T1000 (cell line): ENCODE measurements at places on chromosomes 5 and 9.

- no peak for DNase-seq
Observed at GRCh38 chr9:110007477-110008270, 200.3 kb downstream of the C9orf152 start.

- DNase-seq = no peak
Observed at GRCh38 chr9:70218767-70219166, 40.0 kb upstream of the SMC5 start.

DNA sequence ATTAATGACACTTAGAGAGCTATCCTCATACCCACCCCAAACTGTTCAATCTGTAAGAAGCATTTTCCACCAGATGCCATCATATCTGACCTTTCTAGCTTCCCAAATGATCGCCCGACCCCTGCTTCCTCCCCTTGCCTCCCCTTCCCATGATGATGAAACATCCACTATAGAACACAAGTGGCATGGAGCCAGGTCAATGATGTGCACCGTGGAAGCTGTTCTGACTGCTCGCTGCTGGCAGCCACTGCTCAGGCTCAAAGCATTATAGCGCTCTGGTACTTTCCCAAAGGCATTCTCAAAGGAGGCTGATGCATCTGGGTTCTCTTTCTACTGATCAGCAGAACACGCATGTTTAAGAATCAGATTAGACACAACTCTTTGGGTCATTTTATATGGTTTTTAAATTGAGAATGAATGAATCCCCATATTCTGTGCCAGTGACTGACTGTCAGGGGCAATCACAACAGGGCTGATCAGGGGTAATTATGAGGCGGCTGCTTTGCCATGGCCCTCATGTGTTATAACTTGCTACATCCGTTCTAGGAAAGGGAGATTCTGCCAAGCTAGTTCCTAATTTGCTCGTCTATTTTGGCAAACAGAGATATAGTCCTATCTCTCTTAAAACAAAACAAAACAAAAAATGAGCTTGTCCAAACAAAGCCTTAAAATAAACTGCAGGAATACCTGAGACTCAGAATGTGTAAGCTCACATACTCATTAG is 343.7 kb downstream of the ENC1 start:
- no peak for DNase-seq

DNA sequence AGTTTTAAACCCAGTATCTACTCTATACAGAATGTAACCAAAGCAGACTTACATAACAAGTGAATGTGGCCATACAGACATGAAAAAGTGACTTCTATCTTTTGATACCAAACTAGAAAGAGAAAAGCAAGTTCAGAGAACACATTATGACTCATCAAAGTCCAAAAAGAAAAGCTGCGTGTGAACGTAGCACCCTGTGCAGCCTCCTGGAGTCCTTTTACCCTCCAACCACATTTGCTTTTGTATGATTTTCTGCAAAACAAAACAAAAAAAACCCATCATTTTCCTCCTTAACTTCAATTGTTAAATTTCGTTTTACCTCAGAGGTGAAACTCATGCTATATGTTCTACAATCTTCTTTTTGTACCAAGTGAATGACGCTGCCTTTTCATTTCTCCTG is 2.8 kb upstream of the SMARCA2 start:
- DNase-seq = no peak

DNA sequence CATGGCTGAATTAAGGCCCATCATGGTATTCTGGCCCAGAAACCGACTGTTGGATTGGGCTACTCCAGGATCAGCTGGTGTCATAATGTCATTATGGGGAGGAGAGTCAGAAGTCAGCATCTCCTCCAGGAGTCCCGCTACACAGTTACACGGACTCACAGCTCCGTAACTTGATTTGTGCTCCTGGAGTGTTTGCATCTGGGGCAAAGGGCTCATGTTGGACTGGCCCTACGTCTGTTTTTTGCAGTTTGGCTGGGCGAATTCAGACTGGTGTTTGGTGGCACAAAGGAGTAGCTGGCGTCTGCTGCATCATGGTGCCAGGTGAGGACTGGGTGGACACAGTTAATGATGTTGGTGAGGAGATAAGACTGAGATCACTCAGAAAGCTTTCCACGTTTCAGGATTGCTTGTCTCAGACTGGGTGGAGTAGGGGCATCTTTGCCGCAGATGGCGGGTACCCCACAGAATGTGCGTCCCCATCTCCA is 31.3 kb downstream of the OR2V1 start:
- DNase-seq = no peak

- no peak for DNase-seq
Observed at GRCh38 chr5:34738381-34738780, 82.3 kb downstream of the RAI14 start.

GRCh38 chr5:86127696-86128095 is 490.0 kb upstream of the COX7C start:
- DNase-seq = no peak

DNA sequence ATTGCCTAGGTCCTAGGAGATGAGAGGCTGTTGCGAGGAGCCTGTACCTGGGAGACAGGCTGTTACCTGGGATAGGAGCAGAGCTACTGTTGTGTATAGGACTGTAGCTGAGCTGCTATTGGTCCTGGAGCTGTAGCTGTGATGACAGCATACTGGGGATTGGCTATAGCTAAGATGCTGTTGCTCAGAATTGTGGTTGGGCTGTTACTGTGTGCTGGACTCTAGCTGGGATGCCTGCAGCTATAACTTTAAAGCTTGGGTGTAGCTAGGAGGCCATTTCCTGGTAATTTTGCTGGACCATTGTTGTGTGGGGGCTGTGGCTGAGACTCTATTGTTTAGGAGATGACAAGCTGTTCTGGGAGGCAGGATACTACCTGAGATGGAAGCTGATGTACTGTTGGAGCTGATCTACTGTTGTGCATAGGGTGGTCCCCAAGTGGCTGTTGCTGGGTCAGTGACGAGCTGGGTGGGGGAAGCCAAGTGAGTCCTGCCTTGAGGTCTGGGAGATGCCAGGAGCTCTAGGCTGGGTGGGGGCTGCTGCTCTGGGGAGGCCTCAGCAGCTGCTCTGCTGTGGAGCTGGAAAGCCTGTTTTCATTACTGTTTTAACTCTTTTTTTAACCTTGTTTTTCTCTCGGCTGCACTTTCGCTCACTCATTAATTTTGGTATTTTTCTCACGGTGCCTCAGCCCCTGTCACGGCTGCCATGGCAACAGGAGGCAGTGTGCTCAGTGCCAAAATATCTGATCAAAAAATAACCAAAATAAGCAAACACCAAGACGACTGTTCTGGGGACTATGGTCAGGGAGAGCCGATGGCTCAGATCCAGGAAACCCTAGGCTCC is 3.0 kb upstream of the PCDH1 start:
- no peak for DNase-seq

DNA sequence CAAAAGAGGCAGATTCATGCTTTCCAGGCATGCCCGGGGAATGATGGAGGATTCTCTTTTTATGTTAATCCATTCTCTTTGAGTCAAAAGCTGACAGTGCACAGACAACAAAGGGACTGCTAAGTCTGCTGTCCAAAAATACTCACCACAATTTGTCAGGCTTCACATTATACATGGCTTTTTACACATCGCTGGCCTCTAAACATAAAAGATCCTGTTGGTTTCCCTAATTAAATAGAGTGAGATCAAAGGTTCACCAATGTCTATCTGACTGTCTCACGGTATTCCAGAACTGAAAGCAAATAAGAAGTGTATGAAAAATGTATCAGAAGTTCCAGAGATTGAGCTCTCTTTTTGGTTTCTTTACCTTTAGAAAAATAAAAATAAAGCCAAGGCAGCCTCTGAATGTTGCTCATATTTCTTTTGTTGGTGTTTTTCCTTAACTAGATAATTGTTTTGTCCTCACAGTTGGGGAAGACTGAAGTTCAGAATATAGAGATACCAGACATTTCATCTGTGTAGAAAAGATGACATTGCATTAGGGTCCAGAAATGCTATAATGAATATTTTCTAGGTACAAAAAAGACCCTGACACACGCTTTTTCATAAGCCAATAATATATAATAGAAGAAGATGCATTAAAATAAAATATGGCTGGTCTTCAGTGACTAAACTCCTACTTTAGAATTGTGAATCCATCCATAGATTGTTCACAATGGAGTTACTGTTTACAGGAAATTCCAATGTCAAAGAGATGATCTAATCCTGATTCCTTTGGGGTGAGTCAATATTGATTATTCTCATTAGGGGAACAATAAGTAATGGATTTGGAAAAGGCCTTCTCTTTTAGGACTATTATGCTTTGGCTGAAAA is 688.2 kb upstream of the CDH6 start:
- DNase-seq = no peak

- no peak for DNase-seq
Observed at GRCh38 chr5:177232358-177232757, 71.2 kb downstream of the RAB24 start.

- DNase-seq = no peak
Observed at GRCh38 chr5:172793577-172794488, 22.8 kb upstream of the DUSP1 start.

DNA sequence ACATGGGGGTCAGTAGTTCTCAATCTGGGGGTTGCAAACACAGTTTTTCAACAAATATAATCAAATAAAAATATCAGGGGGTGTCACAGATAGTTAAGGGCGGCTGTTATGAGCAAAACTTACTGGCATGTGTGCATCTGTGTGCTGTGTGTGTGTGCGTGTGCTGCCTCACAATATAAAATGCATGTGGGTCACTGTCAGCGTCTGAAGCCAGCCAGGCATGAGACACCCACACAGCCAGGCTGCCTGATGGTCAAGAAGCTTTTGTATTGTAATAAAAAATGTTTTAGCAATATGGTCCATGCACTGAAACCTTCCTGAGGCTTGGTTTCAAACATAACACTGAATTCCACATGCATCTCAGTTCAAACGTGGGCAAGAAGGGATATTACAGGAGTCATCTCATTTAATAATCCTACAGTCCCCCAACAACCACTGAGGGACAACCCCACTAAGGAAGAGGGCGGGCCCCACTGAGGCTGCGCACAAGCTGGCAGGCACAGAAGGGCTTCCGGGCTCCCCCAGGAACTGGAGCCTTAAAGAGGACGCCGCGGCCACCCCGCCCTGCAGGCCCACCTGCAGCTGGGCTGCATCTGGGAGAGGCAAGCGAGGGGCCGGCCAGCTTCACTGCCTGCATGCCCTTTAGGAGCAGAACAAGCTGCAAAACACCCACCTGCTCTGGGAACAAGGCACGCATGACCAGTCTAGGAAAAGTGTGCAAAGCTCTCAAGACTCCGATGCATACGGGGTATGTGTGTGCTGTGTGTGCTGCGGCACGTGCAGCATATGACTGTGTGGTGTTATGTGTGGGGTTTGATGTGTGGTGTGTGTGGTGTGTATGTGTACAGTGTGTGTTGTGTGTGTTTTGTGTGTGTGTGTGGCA is 14.1 kb downstream of the SEMA4D start:
- DNase-seq = no peak

GRCh38 chr9:100072805-100073204 is 26.0 kb downstream of the ERP44 start:
- no peak for DNase-seq

- no peak for DNase-seq
Observed at GRCh38 chr9:129374651-129375050, 196.6 kb upstream of the IER5L start.

GRCh38 chr9:131755541-131756198 is 15.8 kb upstream of the RAPGEF1 start:
- no peak for DNase-seq

- no peak for DNase-seq
Observed at GRCh38 chr5:34716986-34717385, 60.9 kb downstream of the RAI14 start.

- DNase-seq = no peak
Observed at GRCh38 chr5:126360467-126360866, 62.7 kb upstream of the GRAMD2B start.

DNA sequence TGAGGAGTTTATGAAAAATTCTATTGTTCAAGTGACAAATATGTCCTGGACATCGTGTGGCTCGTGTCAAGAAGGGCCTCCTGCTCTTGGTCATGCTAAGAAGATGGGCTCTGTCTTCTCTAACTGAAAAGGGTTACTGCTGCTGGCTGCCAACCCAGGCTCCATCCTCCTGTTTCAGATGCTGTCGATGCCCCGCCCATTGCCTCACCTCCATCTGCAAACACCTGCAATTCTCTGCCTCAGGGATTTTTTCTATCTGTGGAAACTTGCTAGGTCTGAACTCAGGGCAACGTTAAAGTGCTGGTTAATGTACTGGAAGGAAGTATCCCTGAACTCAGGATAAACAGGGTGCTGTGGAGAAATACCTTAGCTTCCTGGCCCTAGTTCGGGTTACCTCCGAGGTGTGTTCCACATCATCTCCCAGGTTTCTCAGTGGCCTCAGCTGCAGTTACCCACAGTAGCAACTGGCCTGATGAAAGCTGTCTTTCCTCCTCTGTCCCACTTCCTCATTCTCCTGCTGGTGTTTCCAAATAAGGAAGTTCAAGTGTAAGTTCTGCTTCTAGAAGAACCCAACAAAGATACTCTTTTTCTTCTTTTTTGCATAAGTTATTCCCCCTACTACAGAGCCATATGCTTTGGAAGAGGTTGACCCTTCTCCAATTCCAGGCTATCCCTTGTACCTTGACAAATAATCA is 151.7 kb upstream of the SMIM23 start:
- DNase-seq = no peak

- DNase-seq = no peak
Observed at GRCh38 chr9:91795598-91796241, 154.3 kb downstream of the ROR2 start.

GRCh38 chr9:33818167-33818846 is 1.3 kb downstream of the UBE2R2 start:
- no peak for DNase-seq

DNA sequence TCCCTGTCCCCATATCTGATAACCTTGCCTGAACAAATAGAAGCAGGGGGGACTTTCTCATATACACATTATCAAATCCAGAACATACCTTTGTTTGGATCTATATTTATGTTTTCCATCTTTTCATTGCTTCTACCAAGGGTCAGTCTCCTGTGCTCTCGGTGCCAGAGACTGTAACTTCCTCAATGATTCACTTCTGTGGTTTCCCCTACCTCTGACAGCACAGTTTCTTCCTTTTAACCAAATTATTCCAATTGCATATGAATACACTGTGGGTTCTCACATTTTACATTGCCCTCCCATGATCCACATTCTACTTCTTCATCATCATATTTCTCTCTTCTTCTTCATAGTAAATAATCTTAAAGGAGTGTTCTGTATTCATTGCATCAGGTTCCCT is 32.2 kb downstream of the NMUR2 start:
- no peak for DNase-seq

- no peak for DNase-seq
Observed at GRCh38 chr5:54401515-54401914, 54.0 kb upstream of the HSPB3 start.

GRCh38 chr5:55502759-55503158 is 32.0 kb downstream of the PLPP1 start:
- no peak for DNase-seq

DNA sequence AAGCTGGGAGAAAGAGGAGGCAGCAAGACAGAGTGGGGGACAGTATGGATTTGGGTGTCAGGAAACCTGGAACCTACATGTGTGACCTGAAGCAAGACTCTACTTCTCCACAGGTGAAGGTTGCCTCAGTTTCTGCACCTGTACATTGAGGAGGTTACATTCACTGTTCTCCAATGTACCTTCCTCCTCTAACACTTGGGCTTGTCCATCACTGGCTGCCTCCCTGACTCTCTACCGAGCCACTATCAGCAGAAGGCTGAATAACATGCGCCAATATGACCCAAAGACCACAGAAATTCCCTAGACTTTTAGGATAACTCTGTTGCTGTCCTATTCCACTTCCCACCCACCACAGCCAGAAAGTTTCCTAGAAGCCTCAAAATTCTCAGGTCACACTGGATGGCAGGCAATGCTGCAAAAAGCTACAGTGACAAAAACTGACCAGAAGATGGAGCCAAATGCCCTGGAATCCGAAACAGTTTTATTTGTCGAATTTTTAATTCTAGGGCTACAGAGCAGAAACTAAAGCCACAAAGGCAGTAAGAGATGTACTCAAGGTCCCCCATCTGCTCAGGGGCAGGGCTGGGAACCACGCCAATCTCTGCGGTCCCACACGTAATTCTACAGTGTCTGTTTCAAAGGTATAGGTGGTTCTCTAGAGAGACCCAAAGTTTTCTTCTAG is 64.4 kb downstream of the FAM114A2 start:
- DNase-seq = peak; percentile 28
